IPS-NIHi11 (cell line): ENCODE measurements at places on chromosomes 5 and 9.

DNA sequence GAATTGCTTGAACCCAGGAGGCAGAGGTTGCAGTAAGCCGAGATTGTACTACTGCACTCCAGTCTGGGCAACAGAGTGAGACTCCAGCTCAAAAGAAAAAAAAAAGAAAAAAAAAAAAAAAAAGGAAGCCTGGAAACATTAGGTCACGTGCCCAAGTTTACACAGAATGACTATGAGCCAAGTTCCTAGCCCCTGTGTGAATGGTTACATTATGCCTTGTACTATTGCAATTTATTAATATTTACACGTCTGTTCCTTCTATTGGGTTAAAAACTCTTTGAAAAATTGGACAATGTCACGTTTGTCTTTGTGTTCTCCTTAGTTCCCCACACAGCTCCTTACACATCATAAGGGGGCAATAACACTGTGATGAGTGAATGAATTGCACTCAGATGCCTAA lies 33.5 kb upstream of the SLC28A3 start:
- no peak for DNase-seq

- no peak for DNase-seq
Observed at GRCh38 chr5:170741801-170742200, 41.7 kb upstream of the GABRP start.

- no peak for DNase-seq
Observed at GRCh38 chr5:93189707-93190120, 391.3 kb downstream of the NR2F1-AS1 start.

DNA sequence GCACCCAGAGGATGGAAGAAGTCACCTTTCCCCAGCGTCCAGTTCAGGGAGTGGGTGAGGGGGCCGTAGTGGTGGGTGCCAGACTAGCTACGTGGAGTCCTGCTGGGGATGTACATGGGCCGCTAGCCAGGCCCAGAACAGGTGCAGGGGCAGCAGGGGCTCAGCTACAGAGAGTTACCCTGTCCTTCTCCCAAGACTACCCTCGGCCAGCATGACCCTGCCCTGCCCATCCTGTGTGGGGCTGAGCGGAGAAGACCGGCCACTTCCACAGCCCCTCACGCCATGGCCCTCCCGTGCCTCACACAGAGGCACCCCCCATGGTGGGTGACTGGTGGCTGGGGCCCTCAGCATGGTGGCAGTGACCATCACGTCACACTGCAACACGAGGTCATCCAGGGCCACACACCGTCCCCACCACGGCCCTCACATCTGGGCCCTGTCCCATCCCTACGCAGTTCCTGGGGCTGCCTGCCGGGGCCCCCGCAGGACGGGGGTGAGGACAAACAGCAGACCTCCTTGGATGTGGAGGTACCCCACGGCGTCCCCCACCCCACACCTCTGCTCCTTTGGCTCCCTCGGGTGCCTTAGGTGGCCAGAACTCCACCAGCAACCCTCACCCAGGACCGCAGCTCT lies 977 bp upstream of the DPP7 start:
- DNase-seq: peak; percentile 23

DNA sequence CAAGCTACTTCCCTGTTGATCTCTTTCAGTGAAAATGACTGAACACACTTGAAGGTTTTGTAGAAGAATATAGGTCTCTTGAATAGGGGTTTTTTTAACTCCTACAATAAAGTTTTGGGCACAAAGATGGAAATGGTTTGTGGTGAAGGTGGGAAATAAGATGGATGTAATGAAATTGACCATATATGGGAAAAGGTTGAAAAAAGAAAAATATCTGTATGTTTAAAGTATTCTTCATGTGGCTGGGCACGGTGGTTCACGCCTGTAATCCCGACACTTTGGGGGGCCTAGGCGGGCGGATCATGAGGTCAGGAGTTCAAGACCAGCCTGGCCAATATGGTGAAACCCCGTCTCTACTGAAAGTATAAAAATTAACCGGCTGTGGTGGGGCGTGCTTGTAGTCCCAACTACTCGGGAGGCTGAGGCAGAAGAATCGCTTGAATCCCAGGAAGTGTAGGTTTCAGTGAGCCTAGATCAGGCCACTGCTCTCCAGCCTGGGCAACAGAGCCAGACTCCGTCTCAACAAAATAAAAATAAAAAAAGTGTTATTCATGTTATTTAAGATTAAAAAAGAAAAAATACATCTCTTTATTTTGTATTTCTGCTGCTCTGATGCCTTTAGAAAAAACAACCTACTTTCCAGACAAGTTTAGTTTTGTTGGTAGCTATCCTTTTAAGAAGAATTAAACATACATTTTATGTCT lies 2.2 kb downstream of the RBM27 start:
- DNase-seq: no peak
